ENCODE measurements at places on chromosomes 6 and 20.

GRCh38 chr6:106501960-106502371 is 127.3 kb downstream of the RTN4IP1 start:
- no peak for DNase-seq

GRCh38 chr20:47921408-47921807 is 136.1 kb upstream of the SULF2 start:
- DNase-seq: no peak

GRCh38 chr20:32823078-32823477 is 3.3 kb downstream of the MAPRE1 start:
- no peak for DNase-seq

DNA sequence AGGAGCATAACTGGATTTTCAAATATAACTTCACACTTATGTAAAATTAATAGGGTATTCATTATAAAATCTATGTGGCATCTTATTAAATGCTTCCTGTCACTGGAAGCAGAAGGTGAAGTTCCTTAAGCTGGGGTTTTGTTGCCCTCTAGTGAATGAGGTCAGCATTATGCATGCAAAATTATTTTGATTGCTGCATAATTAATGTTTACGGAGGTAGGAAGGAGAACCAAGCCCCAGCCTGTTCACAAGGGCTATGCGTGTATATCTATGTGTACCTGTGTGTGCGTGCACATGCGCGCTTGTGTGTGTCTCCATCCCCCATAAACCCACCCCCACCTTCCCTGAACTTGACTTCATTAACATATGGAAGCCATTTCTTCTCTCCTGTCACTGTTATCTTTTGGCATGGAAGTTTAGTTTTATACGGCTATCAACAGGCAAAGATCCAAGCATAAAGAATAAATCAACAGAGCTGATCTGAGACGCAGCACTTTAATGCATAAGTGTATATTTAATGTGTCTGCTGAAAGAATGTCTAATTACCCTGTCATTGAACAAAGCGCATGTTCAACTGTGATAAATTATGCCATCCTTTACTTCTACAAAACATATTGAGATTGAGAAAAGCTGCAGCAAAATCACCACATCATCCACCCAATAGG is 90.2 kb upstream of the CDH4 start:
- DNase-seq: no peak

GRCh38 chr6:16095180-16095579 is 33.7 kb upstream of the MYLIP start:
- DNase-seq: no peak

DNA sequence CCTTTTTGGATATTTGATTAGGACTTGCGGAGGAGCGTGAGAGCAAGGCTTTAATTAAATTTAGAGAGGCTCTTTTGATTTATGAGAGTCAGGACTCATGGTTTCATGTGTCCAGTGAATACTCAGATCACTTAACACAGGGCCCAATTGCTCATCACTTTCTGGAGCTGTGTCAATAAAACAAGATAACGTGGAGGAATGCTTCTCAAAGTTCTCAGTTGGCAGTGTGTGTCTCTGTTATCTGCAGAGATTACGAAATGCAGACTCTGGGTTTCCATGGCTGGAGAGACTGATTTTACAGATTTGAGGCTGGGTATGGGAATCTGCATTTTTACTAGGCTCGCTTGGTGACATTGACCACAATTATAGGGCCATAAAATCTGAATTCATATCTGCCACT is 335.8 kb upstream of the FLRT3 start:
- DNase-seq: no peak

- no peak for DNase-seq
Observed at GRCh38 chr6:134230087-134230700, 87.7 kb downstream of the SGK1 start.

GRCh38 chr20:23251779-23252178 is 98.8 kb upstream of the NXT1 start:
- DNase-seq: no peak

- DNase-seq: no peak
Observed at GRCh38 chr20:59604741-59605600, 631 bp downstream of the PHACTR3 start.

GRCh38 chr6:62904687-62905086 is 306.6 kb upstream of the FKBP1C start:
- DNase-seq: no peak

GRCh38 chr6:37862430-37862829 is 42.9 kb downstream of the ZFAND3 start:
- no peak for DNase-seq

Measured in stimulated activated CD4-positive, alpha-beta T cell treated with anti-CD3 and anti-CD28 coated beads, TNF-alpha, amount 100 ng/mL, for 1 hour (primary cell).